ENCODE measurements at places on chromosomes 12 and 14. TPM values are rescaled to one million over a fixed set of nuclear protein-coding genes. Genes with fewer than 3 reads are reported as not detected.

CPSF6 gene
- 34.3 TPM for total RNA-seq

RAD52 gene
- total RNA-seq: 9.1 TPM

TDRD9 gene
- 0.06 TPM for total RNA-seq

GRIP1 gene
- total RNA-seq: not detected

KRAS gene
- 10.5 TPM for total RNA-seq

CFAP73 gene
- not detected for total RNA-seq

ATL1 gene
- total RNA-seq: 1.8 TPM

TMTC1 gene
- 7.8 TPM for total RNA-seq

SPSB2 gene
- 4.0 TPM for total RNA-seq

VRTN gene
- total RNA-seq: not detected

NINJ2 gene
- 3.1 TPM for total RNA-seq

OR6C6 gene
- not detected for total RNA-seq

OR4K5 gene
- not detected for total RNA-seq

TSHR gene
- total RNA-seq: not detected

DCN gene
- 0.97 TPM for total RNA-seq

TAS2R9 gene
- 0.13 TPM for total RNA-seq

KLRK1 gene
- total RNA-seq: not detected

MMP17 gene
- total RNA-seq: 5.1 TPM

FOXN4 gene
- not detected for total RNA-seq

TAS2R42 gene
- total RNA-seq: not detected

SLC38A4 gene
- 4.2 TPM for total RNA-seq

DLGAP5 gene
- total RNA-seq: 19.0 TPM

INHBC gene
- total RNA-seq: not detected
